ENCODE measurements at places on chromosomes 6 and 20. TPM values are rescaled to one million over a fixed set of nuclear protein-coding genes. Genes with fewer than 3 reads are reported as not detected.

DNA sequence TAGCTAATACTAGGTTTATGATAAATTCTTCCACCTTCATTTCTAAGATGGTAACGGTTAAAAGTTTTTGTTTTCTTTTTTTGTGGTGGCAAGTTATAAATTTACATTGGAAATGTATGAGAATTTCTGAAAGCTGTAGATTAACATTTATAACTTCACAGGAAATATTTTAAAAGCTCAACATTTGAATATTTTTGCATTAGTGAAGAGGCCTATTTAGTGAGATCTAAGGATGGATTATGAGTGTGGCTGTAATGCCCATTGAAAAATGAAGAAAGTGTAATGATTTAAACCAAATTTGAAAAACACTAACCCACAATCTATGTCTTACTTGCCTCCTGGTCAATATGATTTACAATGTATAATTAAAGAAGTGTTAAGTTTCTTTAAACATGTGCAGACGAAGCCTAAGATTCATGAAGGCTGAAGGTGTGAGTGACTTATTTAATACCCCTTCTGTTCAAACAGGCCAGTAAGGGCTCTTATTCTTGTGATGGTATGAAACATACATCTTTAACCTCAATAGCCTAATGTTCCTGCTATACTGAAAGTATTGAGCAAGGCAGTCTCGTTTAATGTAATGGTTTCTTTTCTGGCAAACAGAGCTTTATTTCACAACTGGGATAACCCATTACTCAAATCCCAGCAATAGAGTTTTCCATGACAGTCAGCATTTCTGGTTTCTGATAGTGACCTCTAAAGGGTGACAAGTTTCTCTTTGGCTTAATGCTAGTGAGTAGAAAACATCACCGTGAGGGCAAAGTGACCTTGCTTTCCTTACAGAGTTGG lies 13.2 kb downstream of the HDGFL1 start:
- no peak overlapping the region for H3K4me3 ChIP-seq
- DNase-seq = no peak
- H3K4me1 ChIP-seq = no peaks in the 10 kb centered on the region
- H3K27me3 ChIP-seq = no peaks in the 10 kb centered on the region
- H3K36me3 ChIP-seq = no peaks in the 10 kb centered on the region

- no peaks in the 10 kb centered on the region for H3K27me3 ChIP-seq
- no peak overlapping the region for H3K4me3 ChIP-seq
- DNase-seq = no peak
Measured at GRCh38 chr20:50928469-50928868, 2.8 kb downstream of the ADNP start.

DNA sequence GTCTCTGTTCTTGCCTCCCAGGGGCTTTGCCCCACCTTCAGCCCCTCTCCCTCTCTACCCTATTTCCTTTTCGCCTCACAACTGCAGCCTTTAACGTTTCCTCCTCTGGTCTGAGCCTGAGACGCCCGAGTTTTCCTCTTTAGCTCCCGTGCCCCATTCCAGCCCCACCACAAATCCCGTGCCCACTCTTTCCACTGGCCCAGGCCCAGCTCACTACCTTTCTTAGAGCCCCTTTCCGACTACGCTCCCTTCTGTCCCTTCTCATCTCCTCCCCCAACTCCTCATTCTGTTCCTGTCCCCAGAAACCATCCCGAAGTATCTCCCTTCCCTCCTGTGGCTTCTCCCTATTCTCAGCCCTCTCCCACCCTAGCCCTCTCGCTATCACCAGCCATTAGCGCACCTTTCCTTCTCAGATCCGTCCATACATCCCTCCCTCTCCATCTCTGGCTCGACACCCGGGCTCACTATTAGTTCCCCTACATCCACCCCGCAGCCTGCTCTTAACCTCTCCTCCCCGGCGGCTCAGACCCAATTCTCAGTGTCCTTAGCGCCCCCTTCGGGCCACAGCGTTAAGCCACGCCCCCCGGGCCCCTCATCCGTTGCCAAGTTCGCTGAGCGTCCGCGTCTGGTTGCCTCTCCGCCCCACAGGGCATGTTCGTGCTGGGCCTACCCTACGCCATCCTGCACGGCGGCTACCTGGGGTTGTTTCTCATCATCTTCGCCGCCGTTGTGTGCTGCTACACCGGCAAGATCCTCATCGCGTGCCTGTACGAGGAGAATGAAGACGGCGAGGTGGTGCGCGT lies 2.7 kb downstream of the SLC32A1 start:
- H3K27ac ChIP-seq = no peak overlapping the region
- H3K4me3 ChIP-seq = no peak overlapping the region
- H3K4me1 ChIP-seq = peaks cover 94% of the 10 kb centered on the region
- peak; percentile 67 for DNase-seq
- peaks cover 98% of the 10 kb centered on the region for H3K27me3 ChIP-seq

CST1 gene
- total RNA-seq = not detected

DNA sequence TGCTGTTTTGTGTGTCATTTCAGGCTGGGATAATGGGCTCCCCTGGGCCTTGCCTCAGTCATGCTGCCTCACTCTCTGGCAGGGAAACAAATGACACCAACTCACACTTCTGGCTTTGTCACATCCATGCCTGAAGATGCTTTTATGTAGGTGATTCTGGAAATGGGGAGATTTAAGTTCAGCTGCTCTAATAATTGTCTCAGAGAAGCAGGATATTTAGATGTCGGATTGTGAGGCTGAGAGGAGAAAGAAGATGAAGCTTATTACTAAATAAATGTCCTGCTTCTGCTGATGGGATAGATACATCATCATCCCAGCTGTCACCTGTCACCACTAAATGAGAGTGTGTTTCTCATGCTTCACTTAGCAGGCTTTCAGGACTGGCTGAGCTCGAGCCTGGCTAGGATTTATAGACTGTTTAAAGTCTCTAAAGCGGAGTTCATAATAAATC lies 480.2 kb upstream of the SPTLC3 start:
- H3K27me3 ChIP-seq = no peaks in the 10 kb centered on the region
- H3K36me3 ChIP-seq = no peaks in the 10 kb centered on the region
- H3K27ac ChIP-seq = no peak overlapping the region

OPRL1 gene
- 7.3 TPM for total RNA-seq

EBF4 gene
- total RNA-seq = 5.0 TPM

ZFP57 gene
- total RNA-seq = 5.0 TPM

DNA sequence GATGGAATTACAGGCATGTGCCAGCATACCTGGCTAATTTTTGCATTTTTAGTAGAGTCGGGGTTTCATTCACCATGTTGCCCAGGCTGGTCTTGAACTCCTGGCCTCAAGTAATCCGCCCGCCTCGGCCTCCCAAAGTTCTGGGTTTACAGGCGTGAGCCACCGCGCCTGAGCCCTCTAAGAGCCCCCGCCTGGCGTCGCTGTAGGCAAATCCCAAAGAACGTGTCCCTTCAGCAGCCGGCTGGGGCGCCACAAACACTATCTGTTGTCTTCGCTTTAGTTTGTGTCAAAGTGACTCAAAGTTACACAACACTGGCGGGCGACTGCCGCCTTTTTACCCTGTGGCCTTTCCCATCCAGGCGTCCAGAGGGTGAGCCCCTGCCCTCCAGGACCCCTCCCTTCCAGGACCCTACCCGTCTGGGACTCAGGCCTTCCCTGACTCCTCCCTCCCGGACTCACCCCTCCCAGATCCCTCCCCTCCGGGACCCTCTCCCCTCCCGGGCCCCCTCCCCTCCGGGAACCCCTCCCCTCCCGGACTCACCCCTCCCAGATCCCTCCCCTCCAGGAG lies 940 bp upstream of the ADRM1 start:
- H3K27ac ChIP-seq = peak overlapping the region; percentile 73
- peaks cover 30% of the 10 kb centered on the region for H3K4me1 ChIP-seq
- peak overlapping the region; percentile 25 for H3K4me3 ChIP-seq
- H3K36me3 ChIP-seq = peaks cover 30% of the 10 kb centered on the region
- peak; percentile 91 for DNase-seq
- no peaks in the 10 kb centered on the region for H3K27me3 ChIP-seq

DNA sequence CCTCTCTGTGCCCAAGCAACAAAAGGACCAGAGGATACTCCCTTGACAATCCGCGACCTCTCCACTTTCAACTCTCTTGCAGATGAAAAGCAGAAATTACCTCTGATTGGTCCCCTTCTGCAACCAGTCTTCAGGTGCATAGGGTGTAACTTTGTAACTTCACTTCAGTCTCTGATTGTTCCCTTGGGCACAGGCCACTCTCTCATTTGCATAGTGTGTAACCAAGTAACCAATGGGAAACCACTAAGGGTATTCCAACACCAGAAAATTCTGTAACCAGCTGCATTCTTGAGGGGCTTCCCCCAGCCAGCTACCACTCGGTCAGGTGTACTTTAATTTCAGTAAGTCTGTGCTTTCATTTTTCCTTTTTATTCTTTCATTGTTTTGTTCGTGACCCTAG lies 4.4 kb upstream of the RAET1L start:
- H3K4me3 ChIP-seq = no peak overlapping the region
- peak; percentile 69 for DNase-seq
- H3K36me3 ChIP-seq = no peaks in the 10 kb centered on the region
- H3K27ac ChIP-seq = no peak overlapping the region
- H3K4me1 ChIP-seq = peaks cover 32% of the 10 kb centered on the region

DNA sequence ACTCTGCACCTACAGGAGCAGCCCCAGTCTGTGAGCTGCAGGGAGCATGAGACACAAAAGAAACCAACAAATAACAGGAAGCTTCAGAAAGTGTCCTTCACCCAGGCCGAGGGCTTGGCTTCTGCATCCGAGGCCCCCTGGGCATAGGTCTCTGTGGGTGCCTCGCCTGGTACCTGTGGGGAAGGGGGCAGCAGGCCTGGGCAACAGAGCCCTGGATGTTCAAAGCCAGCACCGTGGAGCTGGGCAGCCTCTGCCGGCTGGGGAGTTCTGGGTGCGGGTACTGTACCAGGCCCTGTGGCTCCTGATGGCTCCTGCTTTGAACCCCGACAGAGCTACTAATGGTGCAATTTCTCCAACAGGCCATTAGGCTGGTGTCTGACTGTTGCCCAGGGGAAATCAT lies 55.7 kb downstream of the TMEM242 start:
- H3K27ac ChIP-seq = no peak overlapping the region
- DNase-seq = no peak
- H3K4me1 ChIP-seq = no peaks in the 10 kb centered on the region
- H3K36me3 ChIP-seq = no peaks in the 10 kb centered on the region
- no peak overlapping the region for H3K4me3 ChIP-seq

SGK2 gene
- 1.7 TPM for total RNA-seq

DNA sequence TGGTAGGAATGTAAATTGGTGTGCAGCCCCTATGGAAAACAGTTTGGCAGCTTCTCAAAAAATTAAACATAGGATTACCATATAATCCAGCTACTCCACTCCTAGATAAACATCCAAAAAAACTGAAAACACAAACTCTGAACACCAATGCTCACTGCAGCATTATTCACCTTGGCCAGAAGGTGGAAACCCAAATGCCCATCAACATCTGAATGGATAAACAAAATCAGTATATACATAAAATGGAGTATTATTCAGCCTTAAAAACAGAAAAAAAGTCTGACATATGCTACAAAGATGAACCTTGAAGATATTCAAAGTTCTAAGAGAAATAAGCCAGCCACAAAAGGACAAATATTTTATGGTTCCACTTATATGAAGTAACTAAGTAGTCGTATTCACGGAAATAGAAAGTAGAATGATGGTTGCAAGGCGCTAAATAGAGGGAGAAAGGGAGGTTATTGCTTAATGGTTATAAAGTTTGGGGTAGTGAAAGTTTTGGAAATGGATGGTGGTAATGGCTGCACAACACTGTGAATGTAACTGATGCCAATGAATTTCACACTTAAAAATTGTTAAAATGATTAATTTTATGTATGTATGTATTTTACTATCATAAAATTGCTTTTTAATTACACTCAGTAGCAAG lies 4.0 kb downstream of the PHF10 start:
- peaks cover 17% of the 10 kb centered on the region for H3K4me1 ChIP-seq
- H3K27me3 ChIP-seq = no peaks in the 10 kb centered on the region
- DNase-seq = no peak

DNA sequence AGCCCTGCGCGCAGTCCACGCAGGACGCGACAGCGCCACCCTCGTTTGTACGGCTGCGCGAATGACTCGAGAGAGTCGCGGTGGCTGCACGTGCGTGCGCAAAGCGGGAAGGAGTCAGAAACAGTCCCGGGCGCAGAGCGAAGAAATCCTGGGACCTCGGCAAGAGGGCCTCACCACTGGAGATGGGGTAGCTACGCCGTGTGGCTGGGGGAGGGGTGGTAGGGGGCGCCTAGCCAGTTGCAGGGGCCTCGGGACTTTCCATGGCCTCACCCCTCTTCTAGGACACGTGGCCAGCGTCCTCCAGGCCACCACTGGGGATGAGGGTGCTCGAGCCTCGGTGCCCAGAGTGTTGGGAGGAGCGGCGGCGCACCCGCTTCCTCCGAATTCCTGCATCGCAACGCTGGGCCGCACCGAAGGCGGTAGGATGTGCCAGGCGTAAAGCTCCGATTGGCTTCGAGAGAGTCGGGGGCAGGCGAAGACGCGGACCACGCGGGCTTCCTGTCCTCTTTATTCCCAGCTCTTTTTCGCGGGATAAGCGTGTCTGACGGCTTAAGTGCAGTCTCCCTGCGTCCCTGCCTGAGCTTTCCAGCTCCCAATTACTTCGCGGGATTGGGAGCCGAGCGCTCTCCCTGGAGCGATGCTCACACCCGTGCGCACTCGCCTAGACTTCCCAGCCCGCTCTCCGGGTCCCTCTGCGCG lies 38.7 kb downstream of the NCR2 start:
- peaks cover 43% of the 10 kb centered on the region for H3K27me3 ChIP-seq
- H3K4me1 ChIP-seq = peaks cover 45% of the 10 kb centered on the region
- DNase-seq = peak; percentile 54
- H3K27ac ChIP-seq = no peak overlapping the region
- no peaks in the 10 kb centered on the region for H3K36me3 ChIP-seq
- no peak overlapping the region for H3K4me3 ChIP-seq

PERP gene
- total RNA-seq = 0.27 TPM

DNA sequence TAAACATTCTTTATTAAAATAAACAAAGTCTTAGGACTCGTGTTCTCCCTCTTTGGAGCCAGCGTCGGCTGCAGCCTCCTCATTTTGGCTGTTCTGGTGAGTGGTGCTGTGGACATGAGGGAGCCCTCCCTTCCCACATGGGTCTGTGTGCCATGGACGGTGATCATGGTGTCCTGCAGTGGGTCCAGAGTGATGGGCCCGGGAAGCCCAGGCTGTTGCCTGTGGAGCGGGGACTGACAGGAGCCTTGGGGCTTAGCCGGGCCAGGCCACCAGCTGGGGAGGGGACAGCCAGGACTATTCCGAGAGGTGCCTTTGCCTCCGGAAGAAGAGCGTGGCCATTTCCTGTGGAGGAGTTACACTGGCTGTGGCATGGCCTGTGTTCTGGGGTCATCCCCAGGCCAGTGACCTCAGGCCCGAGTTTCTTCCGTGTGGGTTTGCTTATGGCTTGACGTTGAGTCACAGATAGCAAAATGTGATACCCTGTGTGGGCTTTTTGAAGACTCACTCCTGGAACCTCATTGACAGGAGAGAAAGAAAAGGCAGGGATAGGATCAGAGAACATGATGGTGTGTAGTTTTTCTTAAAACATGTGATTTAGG lies 153.4 kb downstream of the DTNBP1 start:
- H3K27ac ChIP-seq = no peak overlapping the region
- H3K4me3 ChIP-seq = no peak overlapping the region
- peaks cover 4% of the 10 kb centered on the region for H3K36me3 ChIP-seq
- H3K27me3 ChIP-seq = no peaks in the 10 kb centered on the region

ESR1 gene
- 5.9 TPM for total RNA-seq
